NCI-H226 (cell line): ENCODE measurements at places on chromosomes 4 and X.

- DNase-seq = no peak
Observed at GRCh38 chrX:22037225-22037624, 5.1 kb downstream of the PHEX start.

DNA sequence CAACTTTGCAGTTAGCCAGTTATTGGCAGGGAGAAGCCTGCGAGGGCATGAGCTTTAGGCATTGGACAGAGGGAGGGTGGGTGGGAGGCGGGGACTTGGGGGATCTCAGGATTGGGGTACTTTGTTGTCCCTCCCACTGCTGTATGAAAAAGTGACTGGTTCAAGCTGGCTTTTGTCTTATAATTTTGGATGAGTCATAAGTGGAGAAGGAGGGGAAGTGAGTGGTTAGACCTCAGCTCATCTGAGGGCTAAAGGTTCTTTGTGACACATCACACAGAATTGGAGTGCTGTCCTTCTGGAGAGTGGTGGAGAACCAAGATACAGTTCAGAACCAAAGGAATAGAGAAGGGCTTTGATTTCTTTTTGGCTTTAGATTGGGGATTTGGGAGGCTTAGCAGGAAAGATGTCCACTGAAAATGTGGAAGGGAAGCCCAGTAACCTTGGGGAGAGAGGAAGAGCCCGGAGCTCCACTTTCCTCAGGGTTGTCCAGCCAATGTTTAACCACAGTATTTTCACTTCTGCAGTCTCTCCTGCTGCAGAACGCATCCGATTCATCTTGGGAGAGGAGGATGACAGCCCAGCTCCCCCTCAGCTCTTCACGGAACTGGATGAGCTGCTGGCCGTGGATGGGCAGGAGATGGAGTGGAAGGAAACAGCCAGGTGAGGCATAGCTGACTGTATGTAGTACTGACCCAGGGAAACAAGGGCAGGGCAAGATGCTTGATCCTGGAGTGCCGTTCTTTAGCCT lies at the start of gene SLC4A4:
Gene SLC4A4 (plus strand): TSS at position 175 of the 748 bp plus-strand sequence.
- peak; percentile 44 for DNase-seq

DNA sequence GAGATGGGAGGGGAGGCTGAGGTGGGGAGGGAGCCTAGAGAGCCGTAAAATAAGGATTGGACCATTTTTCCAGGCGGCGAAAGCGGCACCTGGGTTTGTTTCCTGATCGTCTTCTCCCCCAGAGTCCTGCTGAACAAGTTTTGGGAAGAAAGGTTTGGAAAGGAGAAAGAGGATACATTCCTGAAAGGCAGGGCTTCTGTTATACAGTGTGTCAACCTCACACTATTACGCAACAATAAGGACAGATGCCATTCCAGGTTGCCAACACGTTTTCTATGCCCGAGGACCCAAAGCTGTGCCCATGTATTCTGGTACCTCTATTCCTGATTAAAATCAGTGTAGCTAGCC lies 658 bp downstream of the SCOC start:
- DNase-seq = no peak

- no peak for DNase-seq
Observed at GRCh38 chr4:25310066-25310802, 2.3 kb upstream of the ZCCHC4 start.

DNA sequence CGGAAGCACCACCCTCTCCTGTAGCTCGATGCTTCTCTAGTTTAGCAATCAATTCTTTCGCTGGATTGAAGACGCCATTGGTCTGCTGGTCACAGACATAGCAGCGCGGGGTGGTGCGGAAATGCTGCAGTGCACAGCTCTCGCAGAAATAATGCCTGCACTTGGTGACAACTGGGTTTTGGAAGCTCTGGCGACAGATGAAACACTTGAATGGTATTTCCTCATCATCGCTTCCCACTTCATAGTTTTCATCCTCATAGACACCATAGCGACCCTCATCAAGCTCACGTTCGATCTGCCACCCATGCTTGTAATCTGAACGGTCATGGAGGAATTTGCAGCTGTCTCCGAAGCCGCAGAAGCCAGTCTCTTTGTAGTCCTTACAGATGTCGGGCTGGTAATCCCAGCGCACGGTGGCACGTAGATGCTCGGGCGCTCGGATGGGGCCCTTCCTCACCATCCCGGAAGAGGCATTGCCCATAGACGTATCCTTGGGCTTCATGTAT lies 854 bp downstream of the RNF113A start:
- no peak for DNase-seq
